Parietal lobe (tissue), 2 donors: ENCODE measurements at places on chromosomes 5 and 9. TPM values are rescaled to one million over a fixed set of nuclear protein-coding genes. Genes with fewer than 3 reads are reported as not detected.

Gene BHMT
- not detected for total RNA-seq

Gene LCNL1
- 0.94 TPM for total RNA-seq

Gene SLC36A3
- not detected for total RNA-seq

Gene CD74
- 2.2 TPM for total RNA-seq

Gene ORM2
- total RNA-seq = not detected

Gene ALDOB
- total RNA-seq = not detected

Gene GLRX
- 18.8 TPM for total RNA-seq
